Activated naive CD8-positive, alpha-beta T cell treated with anti-CD3 and anti-CD28 coated beads, Interleukin-2, amount 10 ng/mL, durations not matched to agents 7 days and 5 days (primary cell): ENCODE measurements at places on chromosomes 5 and 9. TPM values are rescaled to one million over a fixed set of nuclear protein-coding genes. Genes with fewer than 3 reads are reported as not detected.

DNA sequence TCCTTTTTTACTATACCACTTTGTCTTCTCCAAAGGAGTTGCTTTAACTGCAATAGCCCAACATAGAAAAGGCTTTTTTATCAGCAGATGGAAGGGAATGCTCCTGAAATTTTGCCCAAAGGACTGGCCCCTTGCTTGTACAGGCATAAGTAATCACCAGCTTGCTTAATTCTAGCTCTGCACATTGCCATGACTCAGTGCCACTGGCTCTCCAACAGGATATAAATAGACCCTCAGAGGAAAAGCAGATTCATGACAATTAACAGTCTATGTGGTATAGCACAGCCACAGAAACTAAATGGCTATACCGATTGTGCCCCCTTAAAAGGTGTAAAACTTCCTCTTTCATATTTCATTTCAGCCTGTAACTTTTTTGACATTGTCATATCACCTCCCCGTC, 227.0 kb downstream of the ZNF608 start:
- no peaks in the 10 kb centered on the region for H3K27me3 ChIP-seq
- H3K4me3 ChIP-seq: no peak overlapping the region
- no peaks in the 10 kb centered on the region for H3K36me3 ChIP-seq
- DNase-seq: no peak
- H3K27ac ChIP-seq: no peak overlapping the region

Gene NPM1
- 1,002 TPM for total RNA-seq

DNA sequence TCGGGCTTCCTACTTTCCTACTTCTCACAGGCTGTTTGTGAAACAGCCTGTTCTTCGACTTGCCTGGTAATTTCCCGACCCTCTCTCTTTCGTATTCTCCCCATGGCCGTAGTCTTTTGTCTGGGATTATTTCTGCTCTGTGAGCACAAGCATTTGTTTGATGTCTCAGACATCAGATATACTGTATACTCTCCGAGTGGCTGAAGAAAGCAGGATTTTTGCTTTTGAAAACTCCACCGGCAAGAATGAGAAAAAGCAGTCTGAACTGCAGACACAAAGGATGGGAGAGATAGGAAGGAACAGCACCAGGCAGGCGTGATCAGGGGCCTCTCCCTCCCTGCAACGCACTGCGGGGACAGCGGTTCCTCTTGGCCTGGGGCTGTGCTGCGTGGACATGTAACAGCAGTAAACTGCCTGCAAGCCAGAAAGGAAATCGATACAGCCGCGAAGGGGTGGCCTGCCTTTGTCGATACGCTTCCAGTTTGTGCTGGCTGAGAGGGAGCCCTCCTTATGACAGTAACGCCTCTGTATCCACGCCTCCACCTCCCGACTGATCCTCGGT, 313.9 kb upstream of the TLE4 start:
- no peaks in the 10 kb centered on the region for H3K36me3 ChIP-seq
- no peak for DNase-seq
- H3K27me3 ChIP-seq: no peaks in the 10 kb centered on the region
- no peak overlapping the region for H3K27ac ChIP-seq
- H3K4me1 ChIP-seq: no peaks in the 10 kb centered on the region

Gene PTTG1
- 118 TPM for total RNA-seq

Gene LCN10
- 1.00 TPM for total RNA-seq
